NCI-H524 treated with DMSO at 0.1 percent for 48 hours (cell line): ENCODE measurements at places on chromosomes 7 and 10.

GRCh38 chr7:126979722-126980121 lies 273.0 kb downstream of the GRM8 start:
- no peak for DNase-seq

DNA sequence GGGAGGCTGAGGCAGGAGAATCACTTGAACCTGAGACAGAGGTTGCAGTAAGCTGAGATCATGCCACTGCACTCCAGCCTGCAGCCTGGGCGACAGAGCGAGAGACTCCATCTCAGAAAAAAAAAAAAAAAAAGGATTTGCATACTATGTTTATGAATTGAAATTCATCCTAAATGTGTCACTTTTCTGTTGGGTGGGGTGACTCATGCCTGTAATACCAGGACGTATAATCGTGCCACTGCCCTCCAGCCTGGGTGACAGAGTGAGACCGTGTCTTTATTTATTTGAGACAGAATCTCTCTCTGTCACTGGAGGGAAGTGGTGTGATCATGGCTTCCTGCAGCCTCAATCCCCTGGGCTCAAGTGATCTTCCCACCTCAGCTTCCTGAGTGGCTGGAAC lies 5.8 kb downstream of the ZNF212 start:
- no peak for DNase-seq

DNA sequence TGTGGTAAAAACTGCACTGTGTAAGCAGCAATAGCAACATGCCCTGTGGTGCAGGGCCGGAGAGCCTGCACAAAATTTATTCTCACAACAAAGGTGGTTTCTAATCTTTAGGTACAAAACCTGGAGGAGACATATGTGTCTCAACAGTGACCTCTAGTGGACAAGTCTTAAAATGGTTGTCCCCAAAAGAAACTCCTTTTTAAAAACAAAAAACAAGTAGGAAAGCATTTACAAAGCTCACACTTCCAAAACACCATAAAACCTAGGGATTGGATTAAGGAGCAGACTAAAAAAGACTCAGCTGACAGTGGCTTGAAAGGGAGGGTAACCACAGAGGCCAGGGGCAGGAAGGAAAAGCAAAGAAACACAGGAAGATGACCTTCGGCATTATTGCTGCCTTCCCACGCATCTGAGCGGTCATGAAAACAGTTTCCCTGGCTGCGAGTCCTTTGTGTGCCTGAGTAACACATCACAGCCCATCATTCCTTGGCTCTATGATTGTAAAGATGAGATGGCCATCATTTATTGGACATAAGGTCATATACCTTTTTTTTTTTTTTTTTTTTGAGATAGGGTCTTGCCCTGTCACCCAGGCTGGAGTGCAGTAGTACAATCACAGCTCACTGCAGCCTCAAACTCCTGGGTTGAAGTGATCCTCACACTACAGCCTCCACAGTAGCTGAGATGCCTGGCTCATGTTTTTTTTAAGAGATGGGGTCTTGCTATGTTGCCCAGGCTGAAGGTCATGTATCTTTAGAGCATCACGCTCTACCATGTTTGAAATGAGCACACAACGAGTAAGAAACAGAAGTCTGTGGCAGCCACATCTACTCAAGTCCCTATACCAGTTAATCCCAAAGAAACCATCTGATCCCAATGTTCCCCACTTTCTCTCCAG lies 39.5 kb downstream of the RSU1 start:
- DNase-seq = no peak

GRCh38 chr10:103703941-103704919 lies 151.1 kb downstream of the SH3PXD2A start:
- no peak for DNase-seq

DNA sequence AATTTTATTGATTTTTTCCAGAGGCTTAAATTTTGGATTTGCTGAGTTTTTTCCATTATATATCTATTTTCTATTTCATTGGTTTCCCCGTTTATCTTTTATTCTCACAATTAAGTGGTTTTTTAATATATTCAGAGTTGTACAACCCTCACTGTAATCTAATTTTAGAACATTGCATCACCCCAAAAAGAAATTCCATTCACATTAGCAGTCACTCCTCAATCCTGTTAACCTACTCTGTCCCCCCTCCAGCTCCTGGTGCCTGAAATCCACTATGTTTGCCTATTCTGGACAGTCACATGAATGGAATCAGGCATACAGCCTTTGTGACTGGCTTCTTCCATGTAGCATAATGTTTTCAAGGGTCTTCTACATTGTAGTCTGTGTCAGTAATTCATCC lies 55.8 kb upstream of the ITGA8 start:
- DNase-seq = no peak

DNA sequence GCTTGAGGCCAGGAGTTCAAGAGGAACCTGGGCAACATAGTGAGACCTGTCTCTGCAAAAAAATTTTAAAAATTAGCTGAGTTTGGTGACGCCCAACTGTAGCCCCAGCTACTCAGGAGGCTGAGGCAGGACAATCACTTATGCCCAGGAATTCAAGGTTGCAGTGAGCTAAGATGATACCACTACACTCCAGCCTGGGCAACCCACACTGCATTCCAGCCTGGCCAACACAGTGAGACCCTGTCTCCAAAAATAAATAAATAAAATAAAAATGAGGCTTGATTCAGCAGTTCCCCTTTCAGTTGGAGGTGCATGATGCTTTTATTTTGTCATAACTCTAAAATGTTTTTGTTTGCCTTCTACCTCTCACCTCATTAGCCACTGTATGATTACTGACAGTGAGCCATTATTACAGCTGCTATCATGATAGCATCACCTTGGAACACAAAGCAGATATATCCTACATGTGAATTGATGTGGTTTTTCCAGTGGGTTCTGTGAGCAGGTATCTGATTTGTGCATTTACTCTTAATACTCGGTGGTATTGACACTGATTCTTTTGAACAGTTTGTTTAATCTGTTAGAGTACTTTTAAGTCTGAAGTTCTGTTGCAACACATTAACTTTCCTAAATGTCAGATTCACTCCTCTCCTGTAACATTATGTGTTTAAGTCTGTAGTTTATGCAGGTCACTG lies 49.1 kb downstream of the ARID5B start:
- no peak for DNase-seq

- no peak for DNase-seq
These were observed at the start of gene LOXL4 for GRCh38 chr10:98267894-98268693. LOXL4 (minus strand) TSS chr10:98268194; CDS start chr10:98263019, 5,175 bp downstream.
